ENCODE measurements at places on chromosomes 13 and 19. TPM values are rescaled to one million over a fixed set of nuclear protein-coding genes. Genes with fewer than 3 reads are reported as not detected.

Gene IRF3
- 46.9 TPM for total RNA-seq

Gene FFAR3
- total RNA-seq: not detected

DNA sequence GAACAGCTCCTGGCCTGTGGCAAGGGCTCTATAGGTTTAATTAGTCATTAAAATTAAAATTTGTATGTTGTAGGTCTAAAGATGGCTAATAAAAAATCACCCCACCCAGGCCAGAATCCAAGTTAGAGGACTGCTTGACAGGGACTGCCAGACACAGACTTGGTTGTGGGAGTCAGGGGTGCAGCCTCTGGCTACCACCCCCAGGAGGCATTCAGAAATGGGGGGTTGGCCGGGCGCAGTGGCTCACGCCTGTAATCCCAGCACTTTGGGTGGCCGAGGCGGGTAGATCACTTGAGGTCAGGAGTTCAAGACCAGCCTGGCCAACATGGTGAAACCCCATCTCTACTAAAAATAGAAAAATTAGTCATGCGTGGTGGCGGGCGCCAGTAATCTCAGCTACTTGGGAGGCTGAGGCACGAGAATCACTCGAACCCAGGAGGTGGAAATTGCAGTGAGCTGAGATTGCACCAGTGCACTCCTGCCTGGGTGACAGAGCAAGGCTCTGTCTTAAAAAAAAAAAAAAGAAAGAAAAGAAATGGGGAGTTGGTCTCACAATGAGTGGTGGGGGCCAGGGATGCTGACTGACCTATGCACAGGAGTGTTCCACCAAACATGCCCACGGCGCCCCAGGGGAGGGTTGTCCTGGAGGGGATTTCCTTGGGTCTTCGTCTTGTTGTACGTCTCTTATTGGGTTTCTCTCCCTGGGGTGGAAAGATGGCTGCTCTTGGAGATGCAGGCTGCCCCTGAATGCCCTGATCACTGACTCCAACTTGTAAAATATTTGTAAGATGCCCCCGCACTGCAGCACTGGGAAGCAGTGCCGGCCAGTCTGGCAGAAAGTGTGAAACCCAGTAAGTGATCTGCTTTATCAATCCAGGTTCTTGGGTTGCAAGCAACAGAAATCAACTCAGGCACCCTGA lies 68.8 kb downstream of the SIPA1L3 start:
- no peak for DNase-seq

Gene ZNF418
- 6.3 TPM for total RNA-seq

Gene SLC10A2
- total RNA-seq: not detected

- no peak for DNase-seq
These were observed 10.5 kb upstream of the TINCR start for GRCh38 chr19:5578097-5578846.
